ENCODE measurements at places on chromosomes 3 and 15.

GRCh38 chr15:44289259-44289790 is 806 bp downstream of the GOLM2 start:
- no peak for DNase-seq

GRCh38 chr15:61227950-61228936 is 859 bp downstream of the RORA start:
- DNase-seq = peak; percentile 6

DNA sequence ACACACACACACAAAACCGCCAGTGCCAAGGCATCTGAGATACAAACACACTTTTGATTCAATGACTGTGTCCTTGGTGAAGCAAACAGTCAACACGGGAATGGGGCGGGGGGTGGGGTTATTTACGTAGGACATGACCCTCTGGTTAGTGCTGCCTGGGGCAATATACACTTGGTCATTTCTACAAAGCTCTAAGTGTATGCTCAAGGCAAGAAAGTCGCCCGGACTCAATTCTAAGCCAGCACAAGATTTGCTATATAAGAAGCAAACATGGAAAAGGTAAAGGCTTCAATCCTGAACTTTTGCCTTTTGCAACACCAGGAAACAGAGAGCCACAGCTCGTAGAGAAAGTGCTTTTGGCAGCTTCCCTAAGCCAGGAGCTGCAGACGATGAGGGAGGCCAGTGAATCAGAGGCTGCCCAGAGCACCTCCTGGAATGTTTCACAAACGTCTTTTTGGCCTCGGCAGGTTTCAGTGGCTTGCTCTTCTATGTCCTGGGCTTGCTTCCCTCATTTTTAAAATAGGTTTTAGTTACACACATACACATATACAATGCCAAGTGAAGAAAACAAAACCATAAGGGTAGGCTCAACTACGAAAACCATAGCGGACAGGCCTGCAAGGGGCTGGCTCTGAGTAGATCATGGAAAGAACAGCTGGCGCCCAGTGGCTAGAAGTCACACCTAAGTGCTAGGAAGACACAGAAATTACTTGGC is 73.6 kb downstream of the TM4SF4 start:
- no peak for DNase-seq

GRCh38 chr15:37094333-37094914 is 5.9 kb downstream of the MEIS2 start:
- no peak for DNase-seq

GRCh38 chr3:175951047-175951694 is 1092.0 kb downstream of the NAALADL2 start:
- DNase-seq = no peak

GRCh38 chr3:153431076-153431475 is 269.1 kb downstream of the RAP2B start:
- no peak for DNase-seq

DNA sequence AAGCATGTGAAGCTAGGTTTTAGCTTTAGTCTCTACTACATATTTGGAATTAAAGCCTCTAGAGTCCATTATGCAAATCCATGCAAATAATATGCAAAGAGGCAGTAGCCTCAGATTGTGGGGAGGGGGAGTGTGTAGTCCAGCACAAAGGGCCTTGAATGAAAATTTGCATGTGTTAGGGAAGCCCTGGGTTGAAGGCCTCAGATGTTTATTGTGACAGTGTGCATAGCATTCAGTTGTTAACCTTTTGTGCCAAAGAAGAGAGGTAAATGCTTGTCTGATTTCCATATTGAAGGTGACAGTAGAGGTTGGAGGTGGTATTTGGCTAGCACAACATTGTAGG is 24.5 kb upstream of the BFSP2 start:
- no peak for DNase-seq

DNA sequence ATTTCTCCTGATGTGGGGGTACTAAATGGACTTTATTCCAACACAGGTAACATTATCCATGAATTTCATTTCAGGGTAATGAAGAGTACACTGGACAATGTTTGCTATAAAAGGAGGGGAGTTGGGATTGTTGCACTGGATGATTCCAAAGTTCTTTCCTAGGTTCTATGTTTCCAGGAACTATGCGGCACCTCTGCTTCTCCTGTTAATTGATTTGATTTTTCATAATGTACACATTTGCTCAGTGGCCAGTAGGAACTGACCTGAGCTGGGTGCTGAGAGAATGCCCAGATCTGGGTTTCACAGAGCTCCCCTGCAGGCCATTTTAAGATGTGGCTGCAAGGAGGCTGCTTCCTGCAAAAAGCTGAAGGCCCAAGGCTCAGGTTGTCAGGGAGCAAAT is 171.7 kb downstream of the KLF13 start:
- no peak for DNase-seq

- peak; percentile 31 for DNase-seq
Observed at GRCh38 chr3:65596571-65597225, 442.0 kb downstream of the MAGI1 start.

- DNase-seq = no peak
Observed at GRCh38 chr15:42191610-42192346, 16.3 kb downstream of the VPS39 start.

DNA sequence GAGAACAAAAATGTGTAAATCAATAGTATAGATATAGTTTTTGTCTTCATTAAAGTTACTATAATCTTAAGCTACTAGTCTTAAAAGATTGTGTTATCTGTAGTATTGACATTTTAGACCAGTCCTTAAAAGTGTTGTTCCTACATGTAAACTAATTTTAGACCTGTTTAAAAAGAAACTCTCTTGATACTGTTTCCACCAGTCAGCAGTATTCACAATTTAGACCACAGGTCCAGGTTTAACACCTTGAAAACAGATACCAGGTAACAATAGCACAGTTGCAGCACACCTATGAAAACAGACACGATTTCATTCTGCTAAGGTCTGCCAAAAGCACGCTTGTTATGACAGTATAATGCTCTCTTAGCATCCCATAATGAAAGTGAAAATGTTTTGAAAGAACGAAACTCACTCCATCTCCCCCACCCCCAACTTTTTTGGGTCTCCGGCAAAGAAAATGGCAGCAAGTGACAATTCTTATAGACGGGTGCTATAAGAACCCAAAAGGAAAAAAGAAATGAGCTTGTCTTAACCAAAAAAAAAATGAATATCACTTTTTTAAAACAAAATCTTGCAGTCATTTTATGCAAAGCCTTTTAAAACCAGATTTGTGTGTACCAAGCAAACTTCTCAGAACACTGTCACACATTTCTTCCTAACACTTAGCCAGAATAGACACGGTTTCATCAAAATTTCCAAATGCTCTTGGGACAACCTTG is 1.6 kb downstream of the EIF4E3 start:
- no peak for DNase-seq

DNA sequence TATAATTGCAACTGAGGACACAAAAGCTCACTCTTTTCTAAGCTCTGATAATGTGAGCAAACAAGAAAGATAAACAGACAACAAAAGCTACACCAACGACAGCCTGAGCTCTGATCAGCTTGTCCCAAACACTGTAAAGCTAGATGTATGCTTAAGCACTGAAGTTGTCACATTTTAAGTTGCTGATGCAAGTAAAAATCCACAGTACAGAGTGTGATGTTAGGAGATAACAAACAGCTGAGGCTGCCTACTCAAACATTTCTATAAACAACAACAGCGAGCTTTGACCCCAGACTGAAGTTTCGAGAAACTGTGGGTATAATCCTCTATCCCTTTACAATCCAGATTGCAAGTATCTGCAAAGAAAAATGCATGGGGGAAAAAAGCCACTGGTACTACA is 10.7 kb downstream of the MTHFS start:
- no peak for DNase-seq

DNA sequence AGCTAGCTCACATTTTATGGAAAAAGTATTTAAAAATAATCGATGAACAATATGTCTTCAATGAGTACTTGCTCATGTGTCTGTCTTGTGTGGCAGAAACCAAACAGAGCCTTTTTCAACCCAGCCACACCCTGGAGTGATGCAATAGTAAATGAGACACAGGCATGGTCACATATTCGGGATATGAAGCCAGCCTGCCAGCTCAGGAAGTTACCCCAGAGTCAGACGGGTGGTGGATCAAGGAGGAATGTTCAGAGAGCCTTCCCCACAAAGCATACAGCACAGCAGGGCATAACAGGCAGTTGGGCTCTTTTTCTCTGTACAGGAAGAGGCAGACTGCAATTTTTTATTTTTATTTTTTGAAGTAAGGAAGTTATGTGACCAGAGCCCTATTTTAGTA is 27.3 kb downstream of the LARP6 start:
- no peak for DNase-seq

DNA sequence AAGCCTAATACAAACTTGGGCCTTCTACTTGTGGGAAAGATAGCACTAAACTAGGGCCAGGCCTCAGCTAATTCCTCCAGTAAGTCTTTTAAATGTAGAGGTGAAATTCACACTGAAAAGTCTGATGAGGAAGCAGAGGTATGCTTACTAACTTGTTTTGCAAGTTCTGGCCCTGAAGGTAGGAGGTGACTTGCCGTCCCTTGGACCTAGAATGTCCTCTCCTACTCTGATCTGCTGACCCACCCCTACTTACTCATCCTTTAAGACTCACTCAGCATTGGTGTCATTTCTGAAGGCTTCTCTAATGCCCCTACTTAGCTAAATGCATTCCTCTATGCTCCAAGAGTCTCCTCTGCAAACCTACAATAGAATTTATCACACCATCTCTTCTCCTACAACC is 19.4 kb downstream of the RIOX2 start:
- DNase-seq = no peak

DNA sequence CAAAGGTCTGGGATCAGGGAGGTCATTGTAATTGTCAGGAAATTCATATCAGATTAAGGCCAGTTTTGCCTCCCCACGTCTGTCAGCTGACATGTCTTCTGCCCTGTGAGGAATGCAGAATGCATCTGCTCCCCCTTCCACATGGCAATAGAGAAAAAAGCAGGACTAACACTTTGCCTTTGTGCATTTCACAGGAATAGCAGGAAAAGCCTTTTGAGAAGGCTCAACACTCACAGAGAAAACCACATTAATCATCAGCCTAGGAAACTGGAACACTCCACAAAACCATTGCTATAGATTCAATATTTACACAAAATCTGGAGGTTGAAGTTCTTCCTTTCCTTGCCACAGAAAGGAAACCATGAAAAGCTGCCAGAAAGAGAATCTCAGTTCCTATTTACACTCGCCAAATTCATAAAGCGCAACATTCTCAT is 165.2 kb upstream of the HES1 start:
- DNase-seq = no peak
